ENCODE measurements at places on chromosomes 13 and 19.
A peak's percentile ranks its signal among the peaks of the same experiment; 100 is the strongest.

DNA sequence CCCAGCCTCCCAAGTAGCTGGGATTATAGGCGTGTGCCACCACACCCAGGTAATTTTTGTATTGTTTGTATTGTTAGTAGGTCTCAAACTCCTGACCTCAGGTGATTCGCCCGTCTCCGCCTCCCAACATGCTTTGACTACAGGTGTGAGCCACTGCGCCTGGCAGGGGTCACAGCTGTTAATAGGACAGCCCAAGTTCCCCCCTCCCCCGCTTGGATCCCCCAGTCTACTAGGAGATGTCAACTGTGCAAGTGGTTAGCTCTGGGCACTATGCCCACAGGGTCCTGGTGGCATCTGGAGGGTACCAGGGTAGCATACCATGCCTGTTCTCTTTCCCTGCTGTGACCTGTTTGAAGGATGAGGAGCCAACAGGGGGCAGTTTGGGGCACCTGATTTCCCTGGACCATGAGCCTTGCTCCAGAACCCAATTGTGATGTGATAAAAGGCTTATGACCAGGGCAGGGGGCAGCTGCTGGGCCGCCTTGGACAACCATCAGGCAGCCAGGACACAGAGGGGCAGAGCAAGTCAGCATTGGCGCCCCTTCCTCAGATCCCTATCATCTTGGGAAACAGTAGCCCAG, at the start of gene TSPAN16:
Gene TSPAN16 (plus strand): TSS at position 496 of the 581 bp plus-strand sequence. CDS start 138 bp downstream, outside the sequence.
- no peak for DNase-seq

GRCh38 chr13:33828431-33829129, 10.6 kb downstream of the RFC3 start:
- DNase-seq: no peak

GRCh38 chr13:50125554-50126262, 110.5 kb downstream of the KCNRG start:
- DNase-seq: peak; percentile 82

DNA sequence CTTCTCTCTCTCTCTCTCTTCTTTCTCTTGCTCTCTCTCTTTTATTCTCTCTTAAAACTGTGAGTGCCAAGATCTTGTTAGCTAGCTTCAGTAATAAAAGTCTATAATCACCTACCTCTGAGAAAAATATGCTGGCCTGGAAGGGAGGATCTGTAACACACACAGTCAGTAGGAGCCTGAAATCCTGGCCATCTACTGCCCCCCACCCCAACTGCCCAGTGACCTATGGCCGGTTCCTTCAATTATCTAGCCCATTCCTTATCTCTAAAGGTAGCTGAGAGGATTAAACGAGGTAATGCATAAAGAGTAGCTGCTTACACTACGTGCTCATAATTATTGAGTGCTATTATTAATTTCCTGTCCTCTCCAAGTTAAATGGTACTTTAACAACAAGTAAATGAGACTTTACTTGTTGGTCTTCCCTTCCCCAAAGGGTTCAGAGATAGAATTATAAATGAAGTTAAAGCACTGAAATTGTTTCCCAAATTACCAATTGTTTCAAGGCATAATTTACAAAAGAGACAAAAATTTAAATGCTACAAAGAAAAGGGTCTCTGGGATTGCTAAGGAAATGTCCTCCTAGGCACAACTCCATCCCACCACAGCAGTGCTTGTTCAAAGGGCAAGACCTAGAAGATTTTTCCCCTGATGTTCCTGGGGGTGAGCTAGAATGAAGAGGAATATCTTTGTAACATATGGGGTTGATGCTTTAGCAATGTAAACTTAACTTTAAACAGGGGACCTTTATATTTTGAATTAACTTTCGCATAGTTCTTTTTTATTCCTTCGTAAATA, 1.8 kb downstream of the LCP1 start:
- DNase-seq: no peak

GRCh38 chr13:94537740-94538630, 58.0 kb downstream of the TGDS start:
- no peak for DNase-seq

- no peak for DNase-seq
Observed at GRCh38 chr19:51027126-51027806, 850 bp upstream of the KLK11 start.

DNA sequence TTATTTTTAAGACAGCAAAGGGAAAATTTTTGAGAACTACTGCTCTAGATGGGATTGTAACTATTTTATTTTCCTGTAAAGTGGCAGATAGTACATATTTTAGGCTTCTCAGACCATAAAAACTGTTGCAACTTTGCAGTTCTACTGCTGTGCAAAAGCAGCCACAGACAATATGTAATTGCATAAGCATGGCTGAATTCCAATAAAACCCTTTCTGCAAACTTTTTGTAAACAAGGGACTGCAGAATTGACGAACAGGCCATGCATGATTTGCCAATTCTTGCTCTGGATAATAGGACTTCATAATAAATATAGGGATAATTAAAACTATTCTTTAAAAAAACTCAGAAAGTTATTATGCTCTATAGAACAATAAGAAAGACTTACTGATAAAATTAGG, 149.1 kb downstream of the SLITRK5 start:
- no peak for DNase-seq

- no peak for DNase-seq
Observed at GRCh38 chr13:64540976-64541375, 2689.2 kb downstream of the PCDH9 start.

DNA sequence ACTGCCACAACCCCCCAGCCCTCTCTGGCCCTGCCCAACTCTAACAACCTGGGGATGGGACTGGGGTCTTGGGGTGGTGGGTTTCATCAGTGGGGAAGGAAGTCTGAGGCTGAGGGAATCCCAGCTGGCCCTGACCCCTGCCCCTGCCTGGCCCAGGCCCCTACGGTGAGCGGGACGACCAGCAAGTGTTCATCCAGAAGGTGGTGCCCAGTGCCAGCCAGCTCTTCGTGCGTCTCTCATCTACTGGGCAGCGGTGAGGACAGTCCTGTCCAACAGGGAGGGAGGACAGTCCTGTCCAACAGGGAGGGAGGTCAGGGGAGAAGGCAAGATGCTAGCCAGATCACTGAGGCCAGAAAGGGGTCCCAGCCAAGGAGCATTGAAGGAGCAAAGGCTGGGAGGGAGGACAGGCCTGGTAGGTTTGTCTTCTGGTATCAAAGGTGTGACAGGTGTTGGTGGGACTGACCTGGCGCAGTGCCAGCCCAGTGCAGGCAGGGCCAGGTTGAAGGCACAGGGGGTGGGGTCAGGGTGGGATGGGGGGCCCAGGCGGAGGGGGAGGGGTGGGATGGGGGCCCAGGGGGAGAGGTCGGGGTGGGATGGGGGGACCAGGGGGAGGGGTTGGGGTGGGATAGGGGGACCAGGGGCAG, 12.1 kb upstream of the LTBP4 start:
- no peak for DNase-seq

DNA sequence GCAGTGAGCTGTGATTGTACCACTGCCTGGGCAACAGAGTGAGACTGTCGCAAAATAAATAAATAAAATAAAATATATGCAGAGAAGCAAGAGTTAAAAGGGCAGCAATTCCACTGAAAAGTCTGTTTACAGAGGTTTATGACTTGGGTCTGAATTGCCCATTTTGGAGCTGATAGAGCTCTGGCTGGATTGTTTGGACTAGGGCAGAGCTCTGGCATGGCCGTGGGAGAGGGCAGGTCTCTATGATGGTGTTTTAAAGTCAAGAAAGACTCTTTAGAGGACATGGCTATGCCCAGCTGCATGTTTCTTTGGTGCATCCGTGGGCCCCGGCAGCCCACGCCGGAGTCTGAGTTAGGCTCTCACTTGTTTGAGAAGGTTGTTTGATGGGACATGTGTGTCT, 64.6 kb upstream of the C1QTNF9 start:
- DNase-seq: no peak

DNA sequence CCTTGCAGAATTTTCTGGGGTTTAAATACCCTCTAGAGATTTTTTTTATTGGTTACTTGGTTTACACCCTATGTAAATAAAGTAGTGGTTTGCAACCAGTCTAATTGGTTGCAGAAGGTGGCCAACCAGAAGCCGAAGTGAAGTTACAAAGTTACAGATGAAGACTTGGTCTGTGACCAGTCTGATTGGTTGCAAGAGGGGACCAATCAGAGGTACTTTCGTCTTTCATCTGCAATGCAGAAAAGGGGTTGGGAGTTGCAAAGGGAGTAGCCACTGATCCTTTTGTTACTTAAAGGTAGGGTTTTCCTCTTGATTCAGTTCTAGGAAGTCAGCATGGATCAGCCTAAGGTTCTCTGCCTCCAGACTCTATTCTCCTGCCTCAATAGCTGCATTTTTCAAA, 48.8 kb upstream of the CHST8 start:
- no peak for DNase-seq

DNA sequence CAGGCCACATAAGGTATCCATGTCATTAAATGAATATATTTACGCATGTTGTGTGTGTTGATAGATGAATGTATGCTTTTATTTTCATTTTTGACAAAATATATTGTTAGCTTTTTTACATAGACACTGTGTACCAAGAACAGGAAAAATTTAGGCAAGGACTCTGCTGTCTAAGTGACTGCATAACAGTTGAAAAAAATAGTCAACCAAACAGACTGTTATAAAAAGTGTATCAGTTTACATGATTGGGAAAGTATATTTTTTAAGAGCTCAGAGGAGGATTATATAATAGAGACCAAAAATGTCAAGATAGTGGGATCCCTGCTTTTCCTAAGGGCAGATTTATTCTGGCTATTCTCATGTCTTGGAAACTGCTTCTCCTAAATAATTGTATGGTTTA, 858.0 kb downstream of the SLITRK1 start:
- no peak for DNase-seq

GRCh38 chr13:79710376-79710775, 229.4 kb downstream of the NDFIP2 start:
- DNase-seq: no peak

DNA sequence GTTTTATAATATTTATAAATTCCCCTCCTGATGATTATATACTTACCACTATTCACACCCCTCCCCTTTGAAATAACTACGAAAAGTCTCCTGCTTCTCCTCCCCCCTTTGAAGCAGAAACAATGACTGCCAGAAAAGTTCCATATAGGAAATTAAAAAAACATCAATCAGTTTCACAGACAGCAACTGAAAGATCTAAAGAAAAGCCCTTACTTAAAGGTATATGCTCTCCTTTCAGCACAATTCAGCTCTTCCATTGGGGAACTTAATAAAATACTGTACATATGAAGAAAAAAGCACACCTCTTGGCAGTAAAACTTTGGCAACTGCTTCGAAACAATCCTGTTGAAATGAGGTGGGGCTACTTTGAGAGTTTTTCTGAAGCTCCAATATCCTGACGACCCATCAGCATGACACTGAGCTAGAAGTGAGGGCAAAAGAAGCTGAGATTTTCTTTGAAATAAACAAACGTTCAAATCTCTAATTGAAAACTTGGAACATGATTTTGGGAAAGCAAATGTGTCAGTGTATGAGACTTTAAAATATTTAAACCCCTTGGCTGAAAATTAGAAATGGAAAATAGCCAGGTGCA, 147.6 kb upstream of the RXFP2 start:
- no peak for DNase-seq

- DNase-seq: no peak
Observed at GRCh38 chr13:79090552-79091124, 315.4 kb downstream of the RBM26 start.

DNA sequence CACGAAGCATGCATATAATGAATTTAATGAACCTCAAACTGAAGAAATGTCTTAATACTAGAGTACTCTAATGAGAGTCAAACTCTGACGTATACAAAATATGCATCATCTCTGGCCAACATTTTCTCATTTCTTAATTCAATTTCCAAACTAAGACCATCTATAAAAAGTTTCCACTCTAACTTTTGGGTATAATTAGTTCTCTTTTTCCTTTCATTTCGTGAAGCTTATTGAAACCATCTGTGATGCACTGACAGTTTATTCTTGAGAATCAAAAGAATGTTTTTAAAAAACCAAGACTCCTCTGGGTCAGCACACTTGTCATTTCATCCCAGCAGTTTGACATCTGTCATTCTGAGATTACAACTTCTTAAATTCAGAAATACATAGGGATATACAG, 90.0 kb downstream of the CAB39L start:
- no peak for DNase-seq

- no peak for DNase-seq
Observed at GRCh38 chr19:54480051-54480450, 7.0 kb upstream of the CDC42EP5 start.

- no peak for DNase-seq
Observed at GRCh38 chr13:37364007-37364406, 234.6 kb downstream of the POSTN start.

GRCh38 chr13:46086985-46087384, 17.8 kb downstream of the CPB2 start:
- DNase-seq: no peak

DNA sequence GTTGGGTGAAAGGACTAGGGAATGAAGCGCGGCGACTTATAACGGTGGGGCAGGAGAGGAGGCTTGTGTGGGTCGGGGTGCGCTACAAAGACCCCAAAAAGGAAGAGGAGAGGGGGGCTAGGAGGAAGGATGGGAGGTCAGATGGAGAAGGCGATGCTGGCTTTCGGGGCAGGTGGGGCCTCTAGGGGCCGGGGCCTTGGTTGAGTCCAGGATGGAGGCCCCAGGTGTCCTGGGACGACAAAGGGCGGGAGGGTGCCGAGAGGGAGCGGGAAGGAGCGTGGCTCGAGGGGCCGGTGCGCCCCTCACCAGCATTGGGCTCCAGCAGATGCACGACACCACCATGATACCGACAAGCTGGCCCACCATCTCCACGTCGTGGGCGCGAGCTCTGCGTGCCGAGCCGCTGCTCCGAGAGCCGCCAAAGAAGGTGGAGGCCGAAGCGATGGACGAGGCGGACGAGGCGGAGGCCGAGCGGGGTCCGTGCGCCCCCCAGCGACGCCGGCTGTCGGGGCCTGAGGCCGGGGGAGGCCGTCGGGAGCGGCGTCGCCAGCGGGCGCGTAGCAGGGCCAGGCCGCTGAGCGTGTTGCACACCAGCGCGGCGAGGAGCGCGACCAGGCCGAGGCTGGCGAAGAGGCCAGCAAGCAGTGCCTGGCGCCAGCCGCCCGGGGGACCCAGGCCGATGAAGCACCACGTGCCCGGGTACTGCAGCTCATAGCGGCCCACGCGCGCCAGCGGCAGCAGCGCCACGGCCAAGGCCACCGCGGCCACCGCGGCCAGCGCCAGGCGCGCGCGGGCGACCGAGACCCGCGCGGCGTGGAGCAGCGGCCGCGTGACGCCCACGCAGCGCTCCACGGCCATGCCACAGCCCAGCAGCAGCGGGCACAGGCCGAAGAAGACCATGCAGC, 1.8 kb downstream of the PTGER1 start:
- no peak for DNase-seq

Data from stimulated activated CD4-positive, alpha-beta T cell treated with anti-CD3 and anti-CD28 coated beads, Interleukin-1b, Interleukin-23, amount 100 ng/mL, for 1 hour (primary cell).